ENCODE measurements at places on chromosomes 7 and 10.

GRCh38 chr7:5350174-5350463, 67.4 kb downstream of the SLC29A4 start:
- no peak for DNase-seq

GRCh38 chr10:133275684-133276092, 980 bp downstream of the ADAM8 start:
- peak; percentile 31 for DNase-seq

DNA sequence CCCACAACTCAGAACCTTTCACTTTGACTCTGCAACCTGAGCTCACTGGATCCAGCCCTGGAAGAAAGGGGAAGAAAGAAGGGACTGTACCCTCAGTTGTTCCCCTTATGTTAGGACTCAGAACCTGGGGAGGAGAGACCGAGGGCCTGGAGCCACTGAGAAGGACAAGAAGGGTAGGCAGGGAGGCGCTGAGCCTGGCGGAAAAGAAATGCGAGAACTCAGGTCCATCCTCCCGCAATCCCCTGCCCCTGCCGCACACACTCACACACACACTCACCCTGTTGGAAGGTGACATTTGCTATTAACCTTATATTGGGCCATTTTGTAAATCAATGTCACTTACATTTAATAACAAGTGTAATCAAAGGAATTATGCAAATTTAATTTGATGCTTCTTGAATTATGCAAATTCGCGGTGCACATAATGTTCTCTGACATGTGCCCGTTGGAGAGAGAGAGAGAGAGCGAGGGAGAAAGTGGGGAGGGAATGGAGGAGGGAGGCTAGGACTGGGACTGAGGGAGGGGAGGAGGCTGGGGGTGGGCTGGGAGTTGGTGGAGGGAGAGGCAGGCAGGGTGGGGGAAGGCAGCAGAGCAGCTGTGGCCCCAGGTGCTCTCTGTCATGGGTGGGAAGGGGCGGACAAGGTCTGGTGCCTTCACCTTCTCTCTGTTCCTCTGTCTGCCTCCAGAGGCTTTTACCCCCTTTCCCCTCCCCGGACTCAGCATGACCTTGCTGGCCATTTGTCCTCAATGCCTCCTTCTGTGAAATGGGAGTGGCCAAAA, 99.6 kb upstream of the PAX2 start:
- no peak for DNase-seq

DNA sequence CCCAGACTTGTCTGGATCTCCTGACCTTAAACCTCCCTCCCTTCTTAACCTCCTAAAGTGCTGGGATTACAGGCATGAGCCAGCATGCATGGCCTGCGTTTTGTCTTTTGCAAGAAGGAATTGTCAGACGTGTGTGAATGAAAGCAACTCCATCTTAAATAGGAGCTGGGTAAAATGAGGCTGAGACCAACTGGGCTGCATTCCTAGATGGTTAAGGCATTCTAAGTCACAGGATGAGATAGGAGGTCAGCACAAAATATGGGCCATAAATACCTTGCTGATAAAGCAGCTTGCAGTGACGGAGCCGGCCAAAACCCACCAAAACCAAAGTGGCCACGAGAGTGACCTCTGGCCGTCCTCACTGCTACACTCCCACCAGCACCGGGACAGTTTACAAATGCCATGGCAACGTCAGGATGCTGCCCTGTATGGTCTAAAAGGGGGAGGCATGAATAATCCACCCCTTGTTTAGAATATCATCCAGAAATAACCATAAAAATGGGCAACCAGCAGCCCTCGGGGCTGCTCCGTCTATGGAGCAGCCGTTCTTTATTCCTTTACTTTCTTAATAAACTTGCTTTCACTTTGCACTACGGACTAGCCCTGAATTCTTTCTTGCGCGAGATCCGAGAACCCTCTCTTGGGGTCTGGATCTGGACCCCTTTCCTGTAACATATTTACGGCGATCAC, 41.2 kb upstream of the SDK1 start:
- DNase-seq: no peak

DNA sequence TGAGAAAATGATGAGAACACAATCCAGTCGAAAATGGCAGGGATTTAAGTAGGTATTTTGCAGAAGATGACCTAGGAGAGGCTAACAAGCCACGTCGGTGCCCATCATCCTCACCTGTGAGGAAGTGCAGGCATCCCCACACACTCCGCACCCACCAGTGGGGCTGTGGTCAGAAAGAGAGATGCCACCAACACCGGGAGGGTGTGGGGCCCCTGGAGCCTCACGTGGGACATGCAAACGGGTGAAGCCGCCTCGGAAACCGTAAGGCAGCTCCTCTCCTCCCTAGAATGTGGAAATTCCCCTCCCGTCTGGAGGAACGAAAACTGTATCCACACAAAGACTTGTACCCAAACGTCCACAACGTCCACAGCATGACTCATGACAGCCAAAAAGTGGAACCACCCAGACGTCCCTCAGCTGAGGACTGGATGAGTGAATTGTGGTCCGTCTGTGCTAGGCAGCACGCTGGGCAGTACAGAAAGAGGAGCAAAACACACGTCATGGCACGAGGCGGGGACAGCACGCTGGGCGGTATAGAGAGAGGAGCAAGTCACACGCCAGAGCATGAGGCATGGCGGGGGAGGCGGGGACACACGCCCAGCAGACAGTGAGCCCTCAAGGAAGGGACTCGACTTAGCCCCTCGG, 246.0 kb downstream of the ELFN1 start:
- no peak for DNase-seq

DNA sequence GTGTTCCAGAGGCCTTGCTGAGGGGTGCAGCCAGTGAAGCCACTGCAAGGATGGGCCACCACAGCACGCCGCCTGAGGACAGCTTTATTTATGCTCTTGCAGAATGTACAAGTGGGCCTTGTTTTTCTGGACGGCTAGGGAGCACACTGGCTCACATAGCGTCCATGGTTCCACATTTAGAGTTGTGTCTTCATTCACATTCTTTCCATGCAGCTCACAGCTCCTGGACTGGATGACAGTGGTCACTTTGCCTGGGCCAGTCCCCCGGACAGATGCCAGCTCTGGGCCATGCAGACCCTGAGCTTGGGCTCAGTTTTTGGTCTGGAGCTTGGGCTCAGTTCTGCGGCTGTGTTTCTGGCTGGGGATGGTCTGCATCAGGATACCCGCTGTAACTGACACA, 2.6 kb upstream of the C10orf71 start:
- DNase-seq: no peak

- no peak for DNase-seq
Measured at GRCh38 chr7:140312141-140312846, 86.0 kb downstream of the SLC37A3 start.

DNA sequence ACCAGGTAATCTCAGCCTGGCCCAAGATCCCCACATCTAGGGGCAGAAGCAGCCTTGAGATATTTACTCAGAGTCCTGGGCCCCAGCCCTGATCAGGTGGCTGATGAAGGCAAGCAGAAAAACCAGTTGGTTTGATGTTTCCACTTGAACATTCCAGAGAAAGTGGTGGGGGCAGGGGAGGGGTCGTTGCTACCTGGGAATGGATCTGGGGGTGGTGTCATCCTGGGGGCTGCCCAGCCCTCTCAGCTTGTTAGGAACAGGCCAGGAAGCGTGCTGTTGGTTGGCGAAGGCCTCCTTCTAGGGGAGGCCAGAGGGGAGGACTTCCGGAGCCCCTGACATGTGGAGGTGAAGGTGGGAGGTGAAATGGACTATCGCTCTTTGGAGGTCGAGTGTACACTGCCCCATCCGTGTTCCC, 3.7 kb upstream of the ABHD11 start:
- no peak for DNase-seq

- DNase-seq: no peak
Measured at GRCh38 chr10:105509517-105509916, 868.4 kb downstream of the SORCS3 start.

- DNase-seq: no peak
Measured at GRCh38 chr7:78326189-78326588, 527.6 kb downstream of the PHTF2 start.

DNA sequence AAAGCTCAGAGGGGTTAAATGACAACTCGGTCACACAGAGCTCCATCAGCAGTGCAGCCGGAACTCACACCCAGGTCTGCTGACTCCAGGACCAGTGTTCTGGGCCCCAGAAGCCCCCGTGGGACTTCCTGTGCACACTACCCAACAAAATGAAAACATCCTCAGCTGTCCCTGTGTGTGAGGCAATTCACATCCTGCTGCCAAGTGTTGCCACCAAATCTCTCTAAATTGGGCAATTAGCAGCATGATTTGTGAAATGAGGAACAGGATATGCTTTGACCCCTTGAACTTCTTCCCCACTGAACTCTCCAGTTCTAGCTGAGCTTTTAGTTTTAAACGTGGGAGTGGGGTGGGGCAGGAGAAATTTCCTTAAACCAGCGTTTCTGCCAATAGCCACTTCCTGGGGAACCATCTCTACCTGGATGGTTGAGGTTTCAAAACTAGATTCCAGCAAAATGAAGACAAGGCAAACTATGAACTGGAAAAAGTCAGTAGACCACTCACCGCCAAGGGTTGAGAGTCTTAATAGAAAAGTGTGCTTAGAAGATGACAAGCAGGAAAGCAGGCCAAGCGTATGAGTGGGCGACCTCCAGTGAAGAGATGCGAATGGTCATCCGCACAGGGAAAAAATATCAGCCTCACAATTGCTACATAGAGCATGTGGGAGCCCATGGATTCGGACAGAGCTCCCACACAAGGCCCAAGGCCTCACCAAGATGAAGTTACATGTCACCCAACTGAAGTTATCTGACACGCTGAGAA, 51.9 kb upstream of the CHST15 start:
- no peak for DNase-seq

GRCh38 chr10:47243791-47244190, 56.2 kb upstream of the GDF10 start:
- DNase-seq: no peak

DNA sequence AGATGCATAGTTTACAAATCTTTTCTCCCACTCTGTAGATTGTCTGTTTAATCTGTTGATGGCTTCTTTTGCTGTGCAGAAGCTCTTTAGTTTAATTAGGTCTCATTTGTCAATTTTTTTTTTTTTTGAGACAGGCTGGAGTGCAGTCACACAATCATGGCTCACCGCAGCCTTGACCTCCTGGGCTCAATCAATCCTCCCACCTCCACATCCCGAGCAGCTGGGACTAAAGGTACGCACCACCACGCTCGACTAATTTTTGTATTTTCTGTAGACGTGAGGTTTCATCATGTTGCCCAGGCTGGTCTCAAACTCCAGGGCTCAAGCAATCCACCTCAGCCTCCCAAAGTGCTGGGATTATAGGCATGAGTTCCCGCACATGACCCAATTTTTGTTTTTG, 1655.8 kb downstream of the REEP3 start:
- DNase-seq: no peak

- no peak for DNase-seq
Measured at GRCh38 chr7:36962367-36962766, 238.1 kb upstream of the AOAH start.

DNA sequence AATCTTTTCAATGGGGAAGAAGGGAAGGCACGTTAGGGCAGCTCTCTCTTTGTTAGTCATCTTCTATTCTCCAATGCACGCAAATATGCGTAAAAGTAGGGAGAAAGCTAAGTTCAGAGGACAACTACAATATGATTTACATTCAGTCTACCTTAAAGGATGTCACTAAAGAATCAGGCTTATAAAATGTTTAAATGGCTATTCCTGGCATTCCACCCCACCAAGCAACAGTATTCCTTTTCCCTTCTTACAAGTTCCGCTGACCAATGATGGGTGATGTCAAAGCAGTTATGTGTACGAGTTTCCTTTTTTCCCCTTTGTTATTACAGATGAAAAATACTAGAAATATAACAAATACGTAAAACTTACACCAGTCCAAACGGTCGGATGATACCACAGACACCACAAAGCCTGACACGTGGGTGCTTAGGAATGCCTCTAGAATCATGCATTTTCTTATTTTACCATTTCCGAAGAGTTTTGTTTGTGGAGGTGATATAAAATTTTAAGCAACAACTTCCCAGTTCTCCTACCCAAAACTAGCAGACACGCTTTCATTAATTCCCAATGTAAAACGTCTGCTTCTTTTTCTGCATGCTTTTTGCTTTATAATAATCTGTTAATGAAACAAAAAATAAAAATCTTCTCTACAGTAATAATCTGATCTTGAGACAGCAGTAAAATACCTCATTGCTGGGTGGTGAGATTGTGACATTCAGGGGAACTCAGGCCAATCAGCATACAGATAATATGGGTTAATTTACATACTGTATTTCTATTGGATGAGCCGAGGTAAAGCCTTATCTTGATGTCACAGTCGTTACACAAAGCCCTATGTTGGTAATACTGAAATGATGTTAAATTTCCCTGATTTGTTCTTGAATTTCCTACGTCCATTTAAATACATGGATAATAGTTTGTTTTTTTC, 708 bp upstream of the GPR85 start:
- DNase-seq: no peak

DNA sequence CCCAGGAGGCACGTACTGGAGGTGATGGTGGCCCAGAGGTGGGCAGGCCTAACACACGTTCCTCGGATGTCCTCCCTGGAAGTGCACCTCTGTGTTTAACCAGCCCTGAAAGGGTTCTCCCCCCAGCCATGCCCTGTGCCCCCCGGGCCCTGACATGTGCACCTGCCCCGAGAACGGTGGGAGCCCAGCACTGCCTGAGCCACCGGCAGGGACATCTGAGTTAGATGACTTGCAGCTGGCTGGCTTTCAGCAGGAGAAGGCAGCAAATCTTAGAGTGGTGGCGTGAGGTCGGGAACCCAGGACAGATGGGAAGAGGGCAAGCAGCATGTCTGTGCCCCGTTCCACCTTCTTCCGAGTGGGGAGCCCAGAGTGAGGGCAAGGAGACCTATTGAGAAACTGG, 291.8 kb downstream of the TCERG1L start:
- DNase-seq: no peak

DNA sequence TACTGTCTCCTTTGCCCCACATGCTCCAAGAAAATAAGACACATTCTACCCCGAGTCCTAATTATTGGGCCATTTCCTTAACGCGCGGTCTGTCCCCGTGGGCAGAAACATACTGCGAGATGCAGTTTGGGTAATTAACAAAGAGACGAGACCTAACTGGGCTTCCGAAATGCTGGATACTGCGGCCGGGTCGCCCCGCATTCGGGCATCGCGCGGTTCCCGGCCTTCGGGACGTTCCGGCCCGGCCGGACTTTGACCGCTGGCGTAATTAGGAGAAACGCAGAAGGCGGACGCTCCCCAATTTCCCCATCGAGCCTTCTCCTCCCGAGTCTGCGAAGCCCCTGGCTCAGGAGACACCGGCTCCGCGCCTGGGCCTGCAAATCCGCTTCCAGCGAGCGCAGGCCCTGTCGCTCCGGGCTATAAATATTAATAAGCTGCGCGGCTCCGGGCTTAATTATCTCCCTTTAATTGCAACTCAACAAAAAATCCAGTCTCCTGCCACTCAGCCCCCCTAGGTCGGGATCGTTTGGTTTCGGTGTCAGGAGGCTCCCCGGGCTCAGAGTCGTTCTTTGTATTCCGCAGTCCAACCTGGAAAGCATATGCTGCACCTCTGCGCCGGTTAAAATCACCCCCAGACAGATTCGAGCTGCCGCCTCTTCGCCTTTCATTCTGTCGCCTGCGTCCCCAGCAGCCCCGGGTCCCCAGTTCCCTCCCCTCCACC, 131.5 kb downstream of the SPAG6 start:
- DNase-seq: no peak

All from stimulated activated CD4-positive, alpha-beta T cell treated with anti-CD3 and anti-CD28 coated beads, Interleukin-1b, Interleukin-23, amount 100 ng/mL, for 4 hours (primary cell).